ENCODE measurements at places on chromosomes 11 and 22.

DNA sequence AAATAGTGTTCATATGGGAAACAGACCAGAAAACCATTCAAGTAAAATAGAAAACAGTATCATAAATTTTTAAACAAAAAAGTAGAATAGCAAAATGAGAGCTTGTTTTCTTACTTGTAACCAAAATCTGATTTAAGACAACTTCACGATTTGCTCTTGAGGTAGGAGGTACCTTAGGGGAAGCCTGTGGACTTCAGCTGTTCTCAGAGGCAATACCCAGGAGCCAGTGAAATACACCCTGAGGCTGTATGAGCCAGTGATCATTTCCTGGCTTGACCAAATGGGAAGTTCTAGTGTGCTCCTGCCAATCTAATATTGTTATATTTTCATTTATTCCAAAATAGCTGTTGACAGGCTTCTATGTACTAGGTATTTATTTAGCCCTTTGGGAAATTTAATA, 104.8 kb downstream of the ARHGAP42 start:
- DNase-seq = no peak

DNA sequence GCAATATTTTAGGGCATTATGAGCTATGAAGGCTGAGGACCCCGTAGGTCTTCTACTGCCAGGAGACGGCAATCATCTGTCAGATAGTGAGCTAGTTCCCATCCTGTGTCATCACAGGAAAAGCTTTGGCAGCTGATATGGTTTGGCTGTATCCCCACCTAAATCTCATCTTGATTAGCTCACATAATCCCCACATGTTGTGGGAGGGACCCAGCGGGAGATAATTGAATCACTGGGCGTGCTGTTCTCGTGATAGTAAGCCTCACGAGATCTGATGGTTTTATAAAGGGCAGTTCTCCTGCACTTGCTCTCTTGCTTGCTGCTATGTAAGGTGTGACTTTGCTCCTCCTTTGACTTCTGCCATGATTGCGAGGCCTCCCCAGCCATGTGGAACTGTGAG, 18.1 kb downstream of the CSRP3 start:
- DNase-seq = no peak

- no peak for DNase-seq
These were observed 379.1 kb downstream of the MN1 start for GRCh38 chr22:27422442-27422841.

GRCh38 chr11:9861860-9862725, 198.2 kb downstream of the SWAP70 start:
- peak; percentile 65 for DNase-seq

GRCh38 chr22:42791721-42792452, 65.2 kb downstream of the ARFGAP3 start:
- DNase-seq = peak; percentile 76

GRCh38 chr11:82842019-82842418, 58.2 kb downstream of the PRCP start:
- peak; percentile 48 for DNase-seq

- peak; percentile 82 for DNase-seq
These were observed 11.8 kb downstream of the TIGD3 start for GRCh38 chr11:65366340-65366773.

- no peak for DNase-seq
These were observed 105.2 kb upstream of the RRM1 start for GRCh38 chr11:3989276-3989920.

GRCh38 chr11:129861702-129862522, 33.5 kb downstream of the NFRKB start:
- peak; percentile 82 for DNase-seq

Data from tongue (tissue), 3 donors.